ENCODE measurements at places on chromosomes 7 and 10.

DNA sequence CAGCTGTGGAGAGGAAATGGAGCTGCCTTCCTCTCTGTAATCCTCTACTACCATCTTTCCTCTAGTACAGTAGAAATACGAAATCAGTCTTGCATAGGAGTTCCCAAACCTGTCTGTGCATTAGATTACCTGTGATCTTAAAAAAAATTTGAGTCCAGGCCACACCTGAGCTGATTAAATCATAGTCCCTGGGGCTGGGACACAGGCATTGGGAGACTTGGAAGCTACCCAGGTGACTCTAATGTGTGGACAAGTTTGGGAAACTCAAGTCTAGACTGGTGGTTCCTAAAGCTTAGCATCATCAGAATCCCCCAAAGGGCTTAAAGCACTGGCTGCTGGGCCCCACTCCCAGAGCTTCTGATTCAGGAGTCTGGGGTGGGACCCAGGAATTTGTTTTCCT, 152.7 kb upstream of the GLI3 start:
- no peak for DNase-seq

DNA sequence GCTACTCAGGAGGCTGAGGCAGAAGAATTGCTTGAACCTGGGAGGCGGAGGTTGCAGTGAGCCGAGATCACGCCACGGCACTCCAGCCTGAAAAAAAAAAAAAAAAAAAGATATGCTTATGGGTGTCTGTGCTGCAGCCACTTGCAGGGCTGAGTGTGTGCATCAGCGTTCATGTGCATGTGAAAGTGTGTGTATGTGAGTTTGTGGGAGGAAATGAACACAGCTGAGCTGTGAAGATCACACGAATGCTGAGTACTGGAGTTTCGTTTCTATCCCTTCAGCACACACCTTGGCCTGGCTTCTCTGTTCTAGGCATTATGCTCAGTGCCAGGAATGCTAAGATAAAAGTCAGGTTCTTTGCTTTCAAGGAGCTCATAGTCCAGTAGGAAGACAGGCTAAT, 12.0 kb upstream of the SVOPL start:
- DNase-seq, result no peak

DNA sequence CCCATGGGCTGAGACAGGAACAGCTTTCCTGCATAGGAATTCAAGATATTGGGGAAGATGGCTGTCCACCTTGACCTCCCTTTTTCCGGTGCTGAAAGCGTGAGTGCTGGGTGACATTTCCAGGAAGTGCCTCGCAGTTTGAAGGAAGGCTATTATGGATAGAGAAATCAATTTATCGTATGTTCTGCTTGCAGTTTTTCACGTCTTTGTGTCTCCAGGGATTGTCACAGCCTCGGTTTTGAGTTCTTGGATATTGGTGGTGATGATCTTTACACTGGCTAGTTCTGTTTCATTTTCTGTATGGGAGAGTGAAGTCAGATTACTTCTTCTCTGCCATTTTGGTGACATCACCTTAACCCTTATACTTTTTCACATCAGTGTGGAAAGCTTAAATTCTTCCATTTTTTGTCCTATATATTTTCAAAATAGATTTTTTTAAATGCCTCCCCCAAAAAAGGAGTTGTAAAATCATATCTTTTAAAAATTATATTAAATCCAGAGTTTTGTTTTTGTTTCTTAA, 102.5 kb upstream of the APBB1IP start:
- no peak for DNase-seq

DNA sequence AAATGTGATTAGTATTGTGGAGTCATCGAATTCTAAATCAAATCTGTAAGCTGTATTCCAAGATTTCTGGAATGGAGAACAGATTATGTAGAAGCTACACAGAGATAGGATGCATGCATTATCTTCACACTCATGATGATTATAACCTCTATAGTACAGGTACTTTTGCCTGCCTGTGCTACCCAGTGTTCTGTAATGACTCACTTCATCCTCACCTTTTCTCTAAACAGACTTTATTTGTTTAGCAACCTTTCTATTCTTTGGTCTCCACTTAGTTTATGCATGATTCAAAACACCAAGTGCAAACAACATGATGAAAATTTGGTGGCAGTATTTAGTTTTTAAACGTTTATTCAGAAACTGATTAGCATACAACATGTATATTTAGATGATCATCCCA, 68.4 kb upstream of the PRPS1L1 start:
- DNase-seq, result no peak

DNA sequence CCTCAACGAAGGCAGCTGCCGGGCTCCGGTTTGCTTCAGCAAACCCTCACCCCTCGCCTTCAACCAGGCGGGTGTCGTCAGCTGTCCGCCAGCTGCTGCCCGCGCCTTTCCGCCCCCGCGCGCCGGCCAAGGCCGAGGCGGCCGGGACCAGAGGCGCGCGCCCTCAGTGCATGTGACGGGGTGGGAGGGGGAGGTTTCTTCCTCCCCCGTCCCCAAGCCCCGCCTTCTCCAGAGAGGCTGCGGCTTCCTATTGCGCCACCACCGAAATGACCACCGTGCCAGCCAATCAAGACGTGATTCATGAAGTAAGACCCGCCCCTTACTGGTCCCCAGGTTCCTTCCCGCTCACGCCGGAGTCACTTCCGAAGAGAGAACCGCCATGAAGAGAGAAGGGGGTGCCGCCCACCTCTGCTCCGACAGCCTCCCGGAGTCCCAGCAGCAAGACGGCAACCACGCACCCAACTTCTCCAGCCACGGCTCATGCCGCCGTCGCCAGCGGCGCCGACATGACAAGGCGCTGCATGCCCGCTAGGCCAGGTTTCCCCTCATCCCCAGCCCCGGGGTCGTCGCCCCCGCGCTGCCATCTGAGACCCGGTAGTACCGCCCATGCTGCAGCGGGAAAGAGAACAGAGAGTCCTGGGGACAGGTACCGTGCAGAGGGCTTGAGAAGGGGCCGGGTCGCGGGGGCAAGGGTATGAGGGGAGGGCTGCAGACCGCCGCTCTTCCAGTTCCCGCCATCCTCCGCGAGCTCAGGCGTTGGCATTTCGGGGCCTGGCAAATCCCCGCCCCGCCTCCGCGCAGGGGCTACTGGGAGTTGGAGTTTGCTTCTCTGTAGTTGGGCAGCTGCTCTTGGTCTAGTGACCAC, at the start of gene SLF2:
Gene SLF2 (plus strand): TSS at position 359 of the 865 bp plus-strand sequence. CDS start 148 bp downstream, at position 507.
- peak; percentile 96 for DNase-seq

- DNase-seq, result no peak
These were observed 97.3 kb downstream of the GRB10 start for GRCh38 chr7:50685135-50686065.

DNA sequence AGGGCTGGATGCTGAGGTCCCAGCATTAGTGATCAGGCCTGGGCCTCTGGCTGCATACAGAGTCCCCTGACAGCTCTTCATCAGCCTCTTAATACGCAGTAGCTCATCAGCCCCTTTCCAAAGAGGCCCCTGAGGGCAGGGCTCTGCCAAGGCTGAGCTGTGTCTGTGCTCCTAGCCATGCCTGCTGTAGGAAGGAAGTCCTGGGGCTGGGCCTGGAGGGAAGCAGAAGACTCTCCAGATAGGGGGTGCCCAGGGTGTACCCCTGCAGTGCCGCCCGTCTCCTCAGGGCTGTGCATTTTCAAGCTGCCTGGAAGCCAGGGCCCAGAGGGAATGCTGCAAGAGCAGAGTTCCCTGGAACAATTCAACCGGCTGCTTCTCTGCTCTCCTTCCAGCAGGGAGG, 7.3 kb upstream of the RET start:
- no peak for DNase-seq

DNA sequence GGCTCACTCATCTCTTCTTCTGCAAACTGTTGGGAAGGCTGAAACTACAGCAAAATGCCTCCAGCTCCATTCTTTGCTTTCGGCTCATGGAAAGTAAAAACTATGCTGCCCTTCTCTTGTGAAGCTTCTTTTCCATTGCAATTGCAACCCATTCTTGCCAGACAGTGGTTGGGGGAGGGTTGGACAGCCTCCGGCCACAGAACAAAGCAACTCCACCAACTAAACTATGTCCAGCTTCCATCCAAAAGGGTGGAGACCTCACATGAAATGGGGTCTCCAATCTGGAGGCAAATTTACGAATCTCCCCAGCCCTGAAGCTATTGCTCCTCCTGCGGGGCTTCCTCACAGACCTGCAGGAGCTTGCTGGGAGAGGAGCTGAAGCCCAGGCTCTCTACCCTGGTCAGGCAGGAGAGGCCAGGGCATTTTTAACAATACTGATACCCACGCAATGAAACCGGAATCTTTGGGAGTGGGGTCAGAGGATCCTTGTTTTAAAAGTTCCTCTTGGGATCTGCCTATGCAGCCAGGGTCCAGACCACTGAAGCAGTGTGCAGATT, 549 bp downstream of the GPNMB start:
- DNase-seq, result no peak

DNA sequence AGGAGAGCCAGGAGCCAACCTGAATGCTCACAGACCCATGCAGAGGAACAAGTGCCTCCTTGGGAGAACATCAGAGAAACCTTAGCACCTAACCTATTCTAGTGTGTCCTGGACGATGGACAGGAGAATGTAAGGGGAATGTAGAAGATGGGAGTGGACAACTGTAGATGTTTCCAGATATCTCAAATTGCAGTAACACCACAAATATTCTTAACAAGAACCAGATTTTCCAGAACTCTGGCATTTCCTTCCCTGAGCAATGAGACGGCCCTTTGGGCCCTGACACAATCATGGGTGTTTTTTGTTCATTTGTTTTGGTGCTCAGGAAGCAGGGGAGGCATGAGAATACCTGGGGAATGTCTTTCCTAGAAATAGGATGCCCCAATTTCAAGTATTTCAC, 196.1 kb upstream of the PRSS1 start:
- DNase-seq, result no peak

Data from LoVo (cell line).